ENCODE measurements at places on chromosomes 13 and 19. TPM values are rescaled to one million over a fixed set of nuclear protein-coding genes. Genes with fewer than 3 reads are reported as not detected.

Gene KLF1
- total RNA-seq = not detected

Gene TEX29
- total RNA-seq = not detected

Gene ZNF880
- total RNA-seq = 1.8 TPM

Gene ATP12A
- not detected for total RNA-seq

DNA sequence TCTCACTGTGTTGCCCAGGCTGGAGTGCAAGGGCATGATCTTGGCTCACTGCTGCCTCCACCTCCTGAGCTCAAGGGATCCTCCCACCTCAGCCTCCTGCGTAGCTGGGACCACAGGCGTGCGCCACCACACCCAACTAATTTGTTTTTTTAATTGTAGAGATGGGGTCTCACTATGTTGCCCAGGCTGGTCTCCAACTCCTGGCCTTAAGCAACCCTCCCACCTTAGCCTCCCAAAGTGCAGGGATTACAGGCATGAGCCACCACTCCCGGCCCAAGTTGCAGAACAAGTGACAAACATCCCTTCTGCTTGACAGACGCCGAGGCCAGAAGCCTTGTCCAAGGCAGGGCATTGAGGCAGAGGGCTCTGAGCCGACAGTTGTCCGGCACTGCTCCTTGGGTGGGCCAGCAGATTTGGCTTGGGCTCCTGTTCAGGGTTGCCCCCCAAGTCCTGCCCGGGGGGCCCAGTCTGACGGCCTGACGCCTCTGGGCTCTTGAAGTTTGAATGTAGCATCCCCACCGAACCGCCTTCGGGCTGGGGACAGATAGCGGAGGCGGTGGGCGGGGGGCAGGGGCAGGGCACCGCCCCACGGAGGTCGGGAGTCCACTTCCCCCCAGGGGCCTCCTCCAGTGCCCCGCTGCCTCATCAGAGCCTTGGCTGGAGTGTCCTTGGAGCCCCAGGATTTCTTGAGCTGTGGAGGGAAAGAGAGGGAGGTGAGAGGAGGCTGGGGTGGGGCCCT lies 5.7 kb upstream of the SPACA4 start:
- DNase-seq = no peak

DNA sequence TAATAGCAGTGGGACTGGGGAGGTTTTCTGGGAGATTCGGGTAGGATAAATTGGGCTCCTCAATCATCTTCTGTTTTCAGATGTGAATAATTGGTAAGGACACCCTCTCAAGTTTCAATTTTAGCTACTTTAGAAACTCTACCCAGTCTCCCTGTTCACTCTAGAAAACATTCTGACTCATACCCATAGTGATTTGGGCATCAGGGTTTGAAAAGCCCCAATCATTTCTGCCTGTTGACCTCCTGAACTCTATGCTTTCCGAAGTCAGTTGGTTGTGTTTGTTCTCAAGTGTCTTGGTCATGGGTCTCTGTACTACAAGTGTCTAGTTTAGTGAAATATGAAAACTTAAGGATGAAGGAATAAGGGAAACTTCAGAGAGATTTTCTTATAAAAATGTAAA lies 911.3 kb upstream of the GPC6 start:
- DNase-seq = no peak

- DNase-seq = no peak
These were observed 16.6 kb downstream of the CHST8 start for GRCh38 chr19:33638167-33639034.

DNA sequence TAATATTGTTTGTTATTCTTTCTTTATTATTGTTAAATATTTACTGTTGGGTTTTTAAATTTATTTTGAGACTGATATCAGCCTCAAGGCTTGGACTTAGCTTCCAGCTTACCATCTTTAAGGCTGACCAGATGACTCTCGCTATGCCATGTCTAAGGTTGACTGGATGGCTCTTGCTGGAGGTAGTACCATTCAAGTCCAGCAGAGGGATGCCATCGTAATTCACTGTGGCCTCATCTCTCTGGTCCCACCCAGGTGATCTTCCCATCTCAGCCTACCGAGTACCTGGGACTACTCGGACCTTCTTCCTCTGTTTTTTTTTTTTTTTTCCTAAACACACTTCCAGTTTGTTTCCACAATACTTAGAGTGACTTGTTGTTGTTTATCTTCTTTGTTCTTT lies 41.7 kb upstream of the ZNF91 start:
- no peak for DNase-seq

GRCh38 chr19:38837656-38838121 lies 6.1 kb upstream of the ECH1 start:
- peak; percentile 67 for DNase-seq

- no peak for DNase-seq
These were observed 443.9 kb downstream of the FGF9 start for GRCh38 chr13:22114630-22115311.

- no peak for DNase-seq
These were observed 55.6 kb downstream of the TMED1 start for GRCh38 chr19:10780368-10780767.

DNA sequence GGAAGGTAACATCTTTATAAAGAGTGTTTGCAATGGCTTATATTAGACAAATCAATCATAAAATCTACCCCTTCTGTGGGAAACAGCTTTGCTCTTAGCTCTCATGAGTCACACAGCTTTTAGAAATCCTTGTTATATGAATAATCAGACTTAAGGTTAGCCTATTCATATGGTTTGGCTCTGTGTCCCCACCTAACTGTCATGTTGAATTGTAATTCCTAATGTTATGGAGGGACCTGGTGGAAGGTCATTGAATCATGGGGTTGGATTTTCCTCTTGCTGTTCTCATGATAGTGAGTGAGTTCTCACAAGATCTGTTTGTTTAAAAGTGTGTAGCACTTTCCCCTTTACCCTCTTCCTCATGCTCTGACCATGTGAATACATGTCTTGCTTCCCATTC lies 704.2 kb upstream of the KLHL1 start:
- no peak for DNase-seq

Measured in Caco-2 (cell line).